ENCODE measurements at places on chromosomes 5 and 9. TPM values are rescaled to one million over a fixed set of nuclear protein-coding genes. Genes with fewer than 3 reads are reported as not detected.

GRCh38 chr5:83540105-83540504 lies 68.6 kb downstream of the VCAN start:
- no peak for DNase-seq

GRCh38 chr5:15807871-15808270 lies 307.9 kb downstream of the FBXL7 start:
- no peak for DNase-seq

GRCh38 chr5:16727755-16728325 lies 111.0 kb upstream of the RETREG1 start:
- DNase-seq = no peak

DNA sequence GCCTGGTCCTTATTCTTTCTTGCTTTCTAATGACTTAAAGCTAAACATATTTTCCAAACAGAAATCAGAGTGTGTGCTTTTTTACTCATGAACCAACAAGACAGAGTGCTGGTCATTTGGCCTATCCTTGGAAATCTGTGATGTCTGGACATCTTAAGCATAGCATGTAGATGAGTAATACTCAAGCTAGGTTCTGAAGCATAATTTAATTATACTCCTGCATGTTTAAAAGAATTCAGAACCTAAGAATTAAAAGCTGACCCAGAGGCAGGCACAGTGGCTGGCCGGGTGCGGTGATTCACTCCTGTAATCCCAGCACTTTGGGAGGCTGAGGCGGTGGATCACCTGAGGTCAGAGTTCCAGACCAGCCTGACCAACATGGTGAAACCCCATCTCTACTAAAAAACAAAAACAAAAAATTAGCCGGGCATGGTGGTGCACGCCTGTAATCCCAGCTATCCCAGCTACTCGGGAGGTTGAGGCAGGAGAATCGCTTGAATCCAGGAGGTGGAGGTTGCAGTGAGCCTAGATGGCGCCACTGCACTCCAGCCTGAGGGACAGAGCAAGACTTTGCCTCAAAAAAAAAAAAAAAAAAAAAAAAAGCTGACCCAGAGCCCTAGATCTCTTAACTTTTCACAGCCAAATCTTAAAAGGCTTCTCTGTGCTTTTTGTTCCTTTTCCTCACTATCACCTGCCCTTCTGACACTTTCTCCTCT lies 16.2 kb upstream of the TJP2 start:
- no peak for DNase-seq

DNA sequence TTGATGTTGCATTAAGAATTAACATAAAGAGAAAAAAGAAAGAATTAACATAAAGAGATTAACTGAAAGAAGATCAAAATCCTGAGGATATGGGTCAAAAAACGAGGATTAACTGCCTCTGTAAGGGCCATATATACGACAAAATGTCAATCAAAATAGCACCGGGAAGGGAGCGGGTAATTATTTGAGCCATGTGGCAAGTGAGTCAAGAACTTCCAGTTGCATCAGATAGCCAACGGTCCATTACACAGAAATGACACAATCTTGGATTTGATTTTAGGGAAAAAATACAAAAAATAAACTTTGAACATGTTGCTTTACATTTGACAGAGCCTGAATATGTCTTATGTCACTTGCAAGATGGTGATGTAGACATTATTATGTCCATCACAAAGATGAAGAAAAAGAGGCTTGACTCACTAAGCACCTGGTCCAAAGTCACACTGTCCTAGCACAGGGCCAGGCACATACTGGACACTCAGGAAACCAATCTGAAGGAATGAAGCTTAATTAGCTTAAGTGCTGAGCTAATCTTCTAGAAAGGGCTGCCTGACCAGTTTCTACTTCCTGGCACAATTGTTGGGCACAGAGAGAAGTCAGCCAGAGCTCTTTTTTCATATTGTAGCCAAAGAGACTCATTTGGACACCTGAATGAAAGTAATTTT lies 273.2 kb upstream of the PAPPA start:
- no peak for DNase-seq

- no peak for DNase-seq
Measured at GRCh38 chr9:128333451-128333869, 6.9 kb upstream of the SLC27A4 start.

The F2RL2 gene
- total RNA-seq = 11.2 TPM

The ARHGEF28 gene
- 26.6 TPM for total RNA-seq

The SNCAIP gene
- total RNA-seq = not detected

The SLCO6A1 gene
- total RNA-seq = not detected

The PTTG1 gene
- total RNA-seq = 973 TPM

The CD72 gene
- 0.12 TPM for total RNA-seq
